Activated CD4-positive, CD25-positive, alpha-beta regulatory T cell treated with anti-CD3 and anti-CD28 coated beads, Interleukin-2, amount 50 U/mL, for 16 hours (primary cell): ENCODE measurements at places on chromosomes 6 and 20.
A peak's percentile ranks its signal among the peaks of the same experiment; 100 is the strongest.

GRCh38 chr6:11341867-11342266, 109.4 kb upstream of the NEDD9 start:
- no peak for DNase-seq

DNA sequence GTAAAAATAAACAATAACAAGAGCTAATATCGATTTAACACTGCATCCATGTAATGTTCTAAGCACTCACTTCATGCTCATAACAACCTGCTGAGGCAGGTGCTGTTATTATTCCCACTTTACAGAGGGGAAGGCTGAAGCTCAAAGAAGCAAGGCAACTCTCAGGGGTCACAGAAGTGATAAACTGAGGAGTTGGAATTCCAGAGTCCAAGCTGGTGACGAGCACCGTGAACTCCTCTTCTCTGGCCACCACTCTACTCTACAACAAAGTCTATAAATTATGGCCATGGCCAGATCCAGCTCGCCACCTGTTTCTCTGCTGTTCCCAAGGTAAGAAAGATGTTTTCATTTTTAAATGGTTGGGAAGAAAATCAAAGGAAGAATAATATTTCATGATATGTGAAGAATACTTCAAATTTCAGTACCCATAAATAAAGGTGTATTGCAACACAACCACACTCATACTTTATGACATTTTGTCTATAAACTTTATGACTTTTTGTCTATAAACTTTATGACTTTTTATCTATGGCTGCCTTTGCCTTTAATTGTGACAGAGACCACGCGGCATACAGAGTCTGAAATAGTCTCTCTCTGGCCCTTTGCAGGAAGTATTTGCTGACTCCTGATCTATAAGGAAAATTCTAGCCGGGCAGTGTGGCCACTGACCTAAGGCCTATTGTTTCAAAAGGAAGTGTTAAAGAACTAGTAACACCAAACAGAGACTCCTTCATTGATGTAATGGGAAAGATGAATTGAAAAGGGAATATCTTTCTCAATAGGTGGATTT, 113.2 kb upstream of the KCNG1 start:
- DNase-seq = no peak

- no peak for DNase-seq
Observed at GRCh38 chr6:39841923-39842322, 49.7 kb downstream of the DAAM2 start.

GRCh38 chr6:35474942-35475570, 6.9 kb downstream of the RPL10A start:
- DNase-seq = no peak

- DNase-seq = peak; percentile 33
Observed at GRCh38 chr6:26607434-26608230, 10.9 kb downstream of the ABT1 start.
